Frontal cortex (tissue), 4 donors: ENCODE measurements at places on chromosomes 16 and 17. TPM values are rescaled to one million over a fixed set of nuclear protein-coding genes. Genes with fewer than 3 reads are reported as not detected.

PRSS33 gene
- total RNA-seq, result not detected

PRSS36 gene
- total RNA-seq, result 1.6 TPM

FAM171A2 gene
- 60.7 TPM for total RNA-seq

KRT28 gene
- total RNA-seq, result not detected

MYOCD gene
- 0.41 TPM for total RNA-seq

RPGRIP1L gene
- total RNA-seq, result 24.1 TPM

GUCY2D gene
- total RNA-seq, result under 0.01 TPM

ALOX15 gene
- total RNA-seq, result not detected

- DNase-seq, result no peak
Measured at GRCh38 chr17:73485130-73485529, 159.1 kb downstream of the SDK2 start.

GRCh38 chr17:40541060-40541872, 24.0 kb downstream of the CCR7 start:
- DNase-seq, result no peak

DNA sequence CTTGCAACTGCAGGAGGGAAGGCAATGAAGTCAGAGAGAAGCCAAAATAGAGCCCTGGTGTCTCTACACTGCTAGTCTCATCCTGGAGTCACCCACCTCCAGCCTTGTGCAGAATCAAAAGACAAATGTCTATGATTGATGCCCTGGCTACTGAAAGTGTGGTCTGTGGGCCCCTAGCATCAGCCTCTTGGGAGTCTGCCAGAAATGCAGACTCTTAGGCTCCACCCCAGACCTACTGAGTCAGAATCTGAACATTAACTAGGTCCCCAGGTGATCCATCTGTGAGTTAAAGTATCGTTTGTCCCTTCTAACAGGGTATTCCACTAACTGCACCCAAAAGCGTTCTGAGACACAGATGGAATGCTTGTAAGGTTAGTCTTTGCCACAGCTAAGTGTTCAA, 21.2 kb downstream of the EARS2 start:
- DNase-seq, result no peak

- DNase-seq, result no peak
Measured at GRCh38 chr16:81774348-81774747, 4.7 kb upstream of the PLCG2 start.

GRCh38 chr16:70665806-70666735, 19.7 kb downstream of the IL34 start:
- DNase-seq, result no peak

DNA sequence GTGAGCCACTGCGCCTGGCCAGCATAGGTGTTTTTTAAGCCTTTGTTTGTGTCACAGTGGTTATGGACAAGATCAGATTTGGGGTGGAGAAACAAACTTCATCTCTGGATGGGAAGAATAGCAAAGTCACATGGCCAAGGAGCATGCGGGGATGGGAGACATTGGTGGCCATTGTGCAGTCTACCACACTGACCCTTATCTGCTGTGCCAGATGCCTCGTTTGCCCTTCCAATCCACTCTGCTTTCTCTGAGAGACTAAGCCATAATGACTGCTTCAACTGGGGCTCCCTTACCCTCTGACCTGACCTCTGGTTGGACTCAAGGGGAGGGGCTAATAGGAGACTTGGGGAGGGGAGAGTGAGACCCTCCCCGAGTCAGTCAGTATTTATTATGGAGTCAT, 166.8 kb downstream of the PRKCB start:
- DNase-seq, result no peak

GRCh38 chr16:55338646-55339045, 14.6 kb downstream of the IRX6 start:
- DNase-seq, result no peak

DNA sequence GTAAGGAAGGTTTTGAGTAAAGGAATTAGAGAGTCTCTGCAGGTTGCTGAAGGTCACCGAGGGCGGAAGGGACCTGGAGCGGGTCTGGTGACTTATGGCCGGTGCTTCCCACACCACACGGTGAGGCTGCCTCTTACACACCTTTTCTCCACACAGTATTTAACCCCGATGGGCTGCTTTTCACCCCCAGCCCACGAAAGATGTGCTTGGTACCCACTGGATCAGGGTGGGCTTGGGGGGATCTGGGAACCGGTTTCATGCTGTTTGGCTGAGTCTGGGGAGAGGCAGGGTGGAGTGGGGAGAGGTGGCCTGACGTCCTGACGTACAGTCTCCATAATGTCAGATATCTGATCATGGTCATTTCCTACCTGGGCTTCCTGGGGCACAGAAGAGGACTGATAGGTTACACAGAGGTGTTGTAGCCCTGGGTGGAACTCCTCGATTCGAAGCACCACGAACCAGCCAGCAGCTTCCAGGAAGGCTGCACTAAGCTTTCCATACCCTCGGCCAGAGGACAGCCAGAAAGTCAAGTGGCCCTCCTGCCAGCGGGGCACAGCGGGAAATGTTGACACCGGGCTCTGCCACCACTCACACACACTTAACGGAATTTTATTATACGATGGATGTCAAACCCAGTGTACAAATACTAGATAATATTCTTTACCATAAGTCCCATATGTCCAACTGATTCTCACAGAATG, 34.0 kb downstream of the OR1D5 start:
- DNase-seq, result no peak

- DNase-seq, result no peak
Measured at GRCh38 chr16:66961914-66962313, 848 bp downstream of the CES3 start.

DNA sequence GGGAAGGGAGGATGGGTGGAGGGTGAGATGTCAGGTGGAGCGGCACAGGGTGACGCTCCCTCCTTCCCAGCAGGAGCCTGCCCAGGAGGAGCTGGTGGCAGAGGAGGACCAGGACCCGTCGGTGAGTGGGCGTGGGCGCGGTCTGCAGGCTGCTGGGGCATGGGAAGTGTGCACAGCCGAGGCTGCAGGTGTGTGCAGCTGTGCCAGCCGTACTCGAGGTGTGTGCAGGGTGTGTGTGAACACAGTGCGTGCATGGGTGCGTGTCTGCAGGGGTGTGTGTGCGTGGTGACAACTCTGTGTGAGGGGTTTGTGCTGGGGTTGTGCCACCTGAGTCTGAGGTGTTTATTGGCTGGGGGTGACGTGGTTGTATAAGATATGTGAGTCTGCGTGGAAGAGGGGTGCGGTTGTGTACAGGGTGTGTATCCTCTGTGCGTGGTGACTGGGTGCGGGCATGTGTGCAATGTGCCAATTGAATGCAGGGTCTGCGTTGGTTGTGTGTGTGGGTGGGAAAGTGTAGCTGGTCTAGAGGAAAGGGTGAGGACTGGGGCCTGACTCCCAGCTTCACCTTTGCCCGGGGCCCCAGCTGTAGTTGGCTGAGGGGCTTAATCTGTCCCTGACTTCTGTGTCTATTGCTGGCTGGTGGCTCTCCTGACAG, 670 bp downstream of the TNFSF12 start:
- no peak for DNase-seq

- DNase-seq, result no peak
Measured at GRCh38 chr17:71966055-71966454, 154.8 kb upstream of the SOX9 start.

- no peak for DNase-seq
Measured at GRCh38 chr16:4313563-4314531, 2.0 kb upstream of the GLIS2 start.

- no peak for DNase-seq
Measured at GRCh38 chr17:75316253-75316652, 27.0 kb upstream of the SLC25A19 start.

GRCh38 chr17:80575057-80575875, 30.6 kb downstream of the RPTOR start:
- no peak for DNase-seq

- no peak for DNase-seq
Measured at GRCh38 chr17:40342504-40343218, 21.9 kb downstream of the GJD3 start.
